CD4-positive, alpha-beta T cell treated with Interleukin-2 at 100 ng/mL for 4 hours (primary cell): ENCODE measurements at places on chromosomes 5 and 9.

DNA sequence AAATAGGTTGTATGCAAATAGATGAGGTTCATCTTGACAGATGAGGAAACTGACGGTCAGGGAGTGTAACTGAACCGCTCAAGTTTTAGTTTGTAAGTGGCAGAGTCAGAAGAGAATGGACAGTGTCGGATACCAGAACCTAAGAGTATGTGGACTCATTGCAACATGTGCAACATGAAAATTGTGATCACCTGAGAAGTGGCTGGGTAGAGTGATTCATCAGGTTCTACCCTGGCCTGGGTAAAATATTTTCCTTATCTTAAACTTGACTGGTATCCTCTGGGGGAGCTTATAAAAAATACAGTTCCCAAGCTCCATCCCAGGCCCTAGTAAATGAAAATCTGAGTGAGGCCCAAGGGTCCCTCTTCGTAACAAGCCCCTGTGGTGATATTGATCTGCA lies 35.2 kb upstream of the MIER3 start:
- no peak for DNase-seq

GRCh38 chr5:125551246-125551645 lies 804.8 kb upstream of the ZNF608 start:
- DNase-seq, result no peak

- no peak for DNase-seq
These were observed 6.4 kb upstream of the AMBP start for GRCh38 chr9:114084282-114085073.

- DNase-seq, result no peak
These were observed 342.8 kb downstream of the EBF1 start for GRCh38 chr5:158756871-158757270.

DNA sequence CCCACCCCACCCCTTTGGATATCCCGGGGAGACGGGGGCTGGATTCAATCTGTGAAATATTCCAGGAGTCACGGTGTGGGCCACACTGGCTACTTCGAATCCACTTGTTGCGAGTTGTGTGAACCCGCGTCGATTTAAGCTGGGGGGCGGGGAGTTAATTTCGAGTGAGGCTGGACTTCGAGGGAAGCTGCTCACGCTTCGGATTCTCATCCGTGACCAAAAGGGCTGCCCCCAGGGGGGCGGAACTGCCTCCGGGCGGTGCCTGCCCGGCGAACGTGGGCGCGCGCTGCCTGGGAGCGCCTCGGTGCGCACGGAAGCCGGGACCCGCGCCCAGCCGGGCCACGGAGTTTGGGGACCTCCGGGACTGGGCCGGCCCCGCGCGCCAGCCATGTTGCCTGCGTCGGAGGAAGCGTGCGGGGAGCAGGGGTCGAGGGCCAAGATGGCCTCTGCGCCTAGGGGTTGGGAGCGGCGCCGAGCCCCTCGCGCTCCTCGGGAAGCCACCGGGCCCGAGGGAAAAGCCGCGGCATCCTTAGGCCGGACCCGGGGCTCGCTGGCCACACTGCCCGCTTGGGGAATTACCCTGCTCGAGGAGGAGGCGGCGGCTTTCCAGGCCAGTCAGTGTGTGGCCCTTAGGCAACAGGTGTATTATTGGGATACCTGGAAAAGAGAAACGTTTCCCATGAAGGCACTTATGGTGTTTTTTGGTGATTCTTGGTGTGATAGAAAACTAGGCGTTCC lies 975 bp downstream of the OCLN start:
- DNase-seq, result no peak

DNA sequence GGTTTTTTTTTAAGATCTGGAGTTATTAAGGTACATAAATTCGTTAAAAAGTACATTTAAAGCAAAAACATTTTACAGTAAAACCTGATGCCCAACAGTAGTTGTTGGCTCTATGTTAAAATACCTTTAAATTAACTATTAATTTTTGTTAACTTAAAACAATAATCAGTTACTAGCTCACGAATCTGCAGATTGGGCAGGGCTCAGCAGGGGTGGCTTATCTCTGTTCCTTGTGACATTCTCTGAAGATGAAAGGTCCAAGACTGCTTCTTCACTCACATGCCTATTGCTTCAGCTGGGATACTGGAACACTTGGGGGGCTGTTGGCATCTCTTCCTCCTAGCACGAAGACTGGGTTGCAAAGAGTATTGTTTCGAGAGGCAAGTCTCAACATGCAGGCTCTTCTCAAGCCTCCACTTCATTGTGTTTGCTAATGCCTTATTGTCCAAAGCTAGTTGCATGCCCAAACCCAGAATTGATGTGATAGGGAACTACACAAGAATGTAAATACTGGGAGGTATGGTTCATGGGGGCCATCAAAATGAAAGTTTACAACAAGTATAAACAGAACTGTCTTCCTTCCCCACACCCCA lies 46.6 kb downstream of the MAP3K1 start:
- DNase-seq, result no peak

GRCh38 chr9:72292874-72293607 lies 72.0 kb downstream of the ZFAND5 start:
- DNase-seq, result no peak

DNA sequence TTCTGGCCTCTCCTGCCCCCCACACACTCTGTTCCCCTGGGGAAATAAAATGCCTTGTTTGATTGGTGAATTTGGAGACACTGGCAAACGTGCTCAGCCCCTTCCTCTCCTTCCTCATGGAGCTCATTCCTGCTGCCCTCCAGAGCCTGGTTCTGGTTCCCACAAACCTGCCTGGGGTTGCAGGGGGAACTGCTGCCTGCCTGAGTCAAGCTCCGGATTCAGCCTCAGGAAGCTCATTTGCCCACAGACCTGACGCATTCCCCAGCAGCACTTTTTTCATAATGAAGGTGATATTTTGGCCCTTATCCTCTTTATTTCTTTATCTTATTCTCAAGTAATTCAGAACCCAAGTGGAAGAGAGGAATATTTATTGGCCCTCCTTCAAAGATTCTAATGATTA lies 140.5 kb downstream of the TTLL11 start:
- no peak for DNase-seq

DNA sequence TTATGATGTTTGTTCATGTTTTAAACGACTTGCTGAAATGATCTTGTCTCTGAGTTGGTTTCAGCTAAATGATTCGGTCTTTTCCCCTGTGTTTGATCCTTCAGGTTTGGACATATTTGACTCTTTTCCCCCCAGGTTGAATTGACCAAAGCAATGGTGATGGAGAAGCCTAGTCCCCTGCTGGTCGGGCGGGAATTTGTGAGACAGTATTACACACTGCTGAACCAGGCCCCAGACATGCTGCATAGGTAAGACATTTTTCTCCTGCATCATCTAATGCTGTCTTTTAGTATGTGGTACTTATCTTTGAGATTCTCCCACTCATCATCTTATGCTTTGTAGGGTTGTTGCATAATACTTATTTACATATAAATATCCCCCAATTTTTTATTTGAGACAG lies 14.7 kb downstream of the G3BP1 start:
- DNase-seq, result no peak

- no peak for DNase-seq
These were observed 146.6 kb downstream of the CTNND2 start for GRCh38 chr5:11757661-11758060.
